ENCODE measurements at places on chromosomes 16 and 17.

GRCh38 chr16:48244863-48245195 lies 729 bp downstream of the LONP2 start:
- no peak for DNase-seq

GRCh38 chr17:28749516-28750177 lies 5.8 kb downstream of the TRAF4 start:
- no peak for DNase-seq

DNA sequence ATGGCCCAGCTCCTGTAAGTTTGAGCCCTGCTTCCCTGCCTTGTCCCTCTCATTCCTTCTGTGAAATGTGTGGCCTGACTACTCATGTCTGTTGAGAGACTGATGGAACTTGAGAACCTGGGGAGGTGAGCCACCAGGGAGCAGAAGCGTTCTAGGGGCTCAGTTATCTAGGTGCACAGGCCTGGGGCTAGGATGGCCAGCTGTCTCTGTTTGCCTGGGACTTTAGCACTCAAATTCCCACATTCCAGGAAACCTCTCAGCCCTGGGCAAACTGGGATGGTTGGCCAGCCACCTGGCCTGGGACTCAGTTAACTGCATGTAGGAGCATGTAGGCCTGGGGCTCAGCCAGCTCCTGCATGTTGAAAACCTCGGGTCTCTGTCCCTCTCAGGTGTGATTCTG lies 9.3 kb upstream of the EPN3 start:
- DNase-seq = no peak

GRCh38 chr17:65515512-65515911 lies 45.9 kb downstream of the AXIN2 start:
- DNase-seq = no peak

DNA sequence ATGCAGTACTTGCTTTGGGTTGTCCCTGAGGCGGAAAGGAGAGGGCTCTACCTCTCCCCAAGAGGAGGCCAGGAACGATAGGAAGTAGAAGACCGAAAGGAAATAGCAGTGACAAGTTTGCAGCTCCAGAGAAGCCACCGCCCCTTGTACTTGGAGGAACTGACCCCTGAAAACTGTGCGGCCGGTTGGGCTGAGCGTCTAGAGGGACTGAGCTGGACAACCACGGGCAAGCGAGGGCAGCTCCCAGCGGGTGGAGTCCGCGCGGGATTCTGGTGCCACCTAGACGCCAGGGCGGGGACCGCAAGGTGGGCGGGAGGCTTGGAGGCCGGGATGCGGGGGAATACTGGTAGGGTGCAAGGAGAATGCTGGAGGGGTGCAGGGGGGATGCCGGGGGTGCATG lies 1.3 kb upstream of the SLC6A4 start:
- no peak for DNase-seq

GRCh38 chr17:41256291-41256685 lies 1.1 kb downstream of the KRTAP9-9 start:
- DNase-seq = no peak

DNA sequence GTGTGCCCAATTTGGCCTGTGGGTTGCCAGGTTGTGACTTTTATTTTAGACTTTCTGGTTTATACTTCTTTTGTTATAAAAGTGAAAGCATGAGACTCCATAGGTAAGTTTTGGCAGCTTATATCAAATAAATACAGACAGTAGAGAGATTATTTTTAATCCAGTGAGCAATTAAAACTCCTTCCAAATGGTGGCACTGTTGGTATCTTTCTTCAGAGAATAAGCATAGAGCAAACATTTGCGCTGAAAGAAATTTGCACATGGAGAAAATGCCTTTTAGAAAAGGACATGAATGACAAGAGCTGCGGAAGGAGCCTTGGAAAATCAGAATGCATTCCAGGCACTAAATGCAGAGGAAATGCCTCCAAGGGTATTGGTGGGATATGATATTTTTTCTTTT lies 46.1 kb upstream of the DNAJA2 start:
- DNase-seq = no peak

DNA sequence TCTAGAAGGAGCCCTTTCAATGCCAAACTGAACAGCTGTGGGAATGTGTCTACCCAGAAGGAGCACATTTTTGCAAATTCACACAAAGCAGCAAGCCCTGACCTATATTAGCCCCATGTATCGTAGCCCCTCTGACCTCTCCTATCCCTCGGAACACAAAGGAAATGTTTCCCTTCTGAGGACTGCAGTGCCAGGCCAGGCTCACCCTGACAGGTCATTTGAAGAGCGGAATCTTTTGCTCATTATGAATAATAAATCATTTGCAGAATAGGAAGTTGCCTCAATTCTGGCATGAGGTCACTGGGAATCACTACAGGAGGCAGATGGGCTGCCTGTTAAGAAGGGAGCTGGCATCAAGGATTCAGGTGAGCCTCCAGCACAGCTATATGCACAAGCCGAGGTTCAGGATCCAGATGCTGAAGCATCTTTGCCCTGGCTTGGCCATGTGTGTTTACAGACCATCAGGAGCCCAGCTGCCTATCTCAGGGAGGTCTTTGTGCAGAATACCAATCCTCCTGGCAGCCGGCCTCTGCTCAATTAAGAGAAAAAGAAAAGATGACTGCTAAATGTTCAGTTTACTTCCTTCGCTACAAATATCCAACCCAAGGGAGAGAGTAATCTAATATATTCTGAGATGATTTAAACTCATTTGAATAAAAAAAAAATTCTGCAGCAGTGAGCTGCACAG lies 119.4 kb downstream of the USP31 start:
- DNase-seq = no peak

GRCh38 chr16:53502331-53503269 lies at the start of gene AKTIP:
AKTIP (minus strand) TSS chr16:53503209; CDS start chr16:53500259, 2,950 bp downstream.
- DNase-seq = peak; percentile 24

GRCh38 chr16:57485916-57486857 lies at the start of gene DOK4:
DOK4 (minus strand) TSS chr16:57486493; CDS start chr16:57479507, 6,986 bp downstream.
- DNase-seq = peak; percentile 83

DNA sequence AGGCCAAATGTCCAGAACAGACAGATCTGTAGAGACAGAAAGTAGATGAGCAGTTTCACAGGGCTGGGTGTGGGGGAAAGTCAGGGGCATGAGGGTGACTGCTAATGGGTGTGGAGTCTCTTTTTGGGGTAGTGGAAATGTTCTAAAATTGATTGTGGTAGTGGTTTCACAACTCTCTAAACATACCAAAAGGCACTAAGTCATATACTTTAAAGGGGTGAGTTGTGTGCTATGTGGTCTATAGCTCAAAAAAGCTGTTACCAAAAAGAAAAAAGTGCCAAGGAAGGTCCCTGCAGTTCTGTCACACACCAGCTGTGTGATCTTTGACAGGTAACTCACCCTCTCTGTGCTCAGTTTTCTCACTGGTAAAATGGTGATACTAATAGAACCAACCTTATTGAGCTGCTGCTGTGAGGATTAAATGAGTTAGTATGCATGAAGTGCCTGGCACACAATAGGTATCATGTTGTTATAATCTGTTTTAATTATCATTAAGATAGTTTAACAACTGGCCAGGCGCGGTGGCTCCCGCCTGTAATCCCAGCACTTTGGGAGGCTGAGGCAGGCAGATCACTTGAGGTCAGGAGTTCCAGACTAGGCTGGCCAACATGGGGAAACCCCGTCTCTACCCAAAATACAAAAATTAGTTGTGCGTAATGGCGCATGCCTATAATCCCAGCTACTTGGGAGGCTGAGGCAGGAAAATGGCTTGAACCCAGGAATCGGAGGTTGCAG lies 10.3 kb downstream of the ITGAX start:
- peak; percentile 48 for DNase-seq

DNA sequence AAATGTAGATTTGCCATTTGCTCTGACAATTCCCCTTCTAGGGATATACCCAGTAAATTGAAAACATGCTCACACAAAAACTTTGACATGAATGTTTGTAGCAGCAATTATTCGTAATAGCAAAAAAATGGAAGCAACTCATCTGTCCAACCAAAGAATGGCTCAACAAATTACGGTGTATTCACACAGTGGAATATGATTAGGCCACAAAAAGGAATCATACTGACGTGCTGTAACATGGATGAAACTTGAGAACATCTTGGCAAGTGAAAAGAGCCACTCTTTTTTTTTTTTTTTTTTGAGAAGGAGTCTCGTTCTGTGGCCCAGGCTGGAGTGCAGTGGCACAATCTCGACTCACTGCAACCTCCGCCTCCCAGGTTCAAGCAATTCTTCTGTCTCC lies 24.1 kb upstream of the SPNS3 start:
- no peak for DNase-seq

GRCh38 chr17:73710095-73710592 lies 65.9 kb upstream of the SDK2 start:
- DNase-seq = peak; percentile 66

DNA sequence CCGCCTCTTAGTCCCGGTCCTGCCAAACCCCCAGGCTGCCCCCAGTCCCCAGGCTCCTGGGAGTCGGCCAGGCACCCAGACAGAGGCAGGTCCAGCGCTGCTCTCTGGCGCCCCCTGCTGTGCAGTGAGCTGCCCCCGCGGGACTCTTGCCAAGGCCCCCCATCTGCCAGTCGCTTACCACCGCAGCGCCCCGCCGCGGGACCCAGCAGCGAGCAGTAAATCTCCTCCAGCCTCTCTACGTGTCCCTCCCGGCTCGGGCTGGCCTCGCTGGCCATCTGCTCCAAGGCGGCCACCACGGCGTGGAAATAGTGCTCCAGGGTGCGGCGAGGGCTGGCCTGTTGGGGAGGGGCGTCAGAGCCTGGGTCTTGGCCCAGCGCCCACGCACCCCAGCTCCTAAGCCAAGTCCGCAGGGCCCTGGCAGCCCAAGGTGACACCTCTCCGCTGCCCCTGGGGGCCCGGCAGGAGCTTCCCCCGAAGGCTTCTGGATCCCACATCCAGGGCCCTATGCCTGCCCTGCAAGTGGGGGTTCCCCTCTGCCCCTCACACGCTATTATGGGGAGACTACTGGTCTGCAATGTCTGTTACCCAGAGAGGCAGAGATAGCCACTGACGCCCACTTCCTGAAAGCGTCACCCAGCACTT lies 33.7 kb upstream of the MFSD6L start:
- peak; percentile 7 for DNase-seq
